ENCODE measurements at places on chromosomes 4 and X.

DNA sequence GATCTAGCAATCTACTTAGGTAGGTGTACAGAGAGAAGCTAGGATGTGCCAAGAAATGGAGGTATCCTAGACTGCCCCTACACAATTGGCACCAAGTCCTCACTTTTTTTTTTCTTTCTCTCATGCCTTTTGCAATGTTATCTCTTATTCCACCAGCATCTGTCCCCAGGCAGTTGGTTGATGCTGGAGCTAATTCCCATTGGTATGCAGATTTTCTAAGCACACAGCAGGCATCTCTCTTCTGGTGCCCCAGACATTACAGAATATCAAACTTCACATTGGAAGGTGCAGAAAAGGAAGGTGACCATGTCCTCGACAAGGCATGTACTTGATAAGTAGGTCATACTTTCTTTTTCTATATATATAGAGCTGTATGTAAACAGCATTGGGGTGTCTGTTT, 21.6 kb downstream of the LUZP4 start:
- DNase-seq, result no peak

DNA sequence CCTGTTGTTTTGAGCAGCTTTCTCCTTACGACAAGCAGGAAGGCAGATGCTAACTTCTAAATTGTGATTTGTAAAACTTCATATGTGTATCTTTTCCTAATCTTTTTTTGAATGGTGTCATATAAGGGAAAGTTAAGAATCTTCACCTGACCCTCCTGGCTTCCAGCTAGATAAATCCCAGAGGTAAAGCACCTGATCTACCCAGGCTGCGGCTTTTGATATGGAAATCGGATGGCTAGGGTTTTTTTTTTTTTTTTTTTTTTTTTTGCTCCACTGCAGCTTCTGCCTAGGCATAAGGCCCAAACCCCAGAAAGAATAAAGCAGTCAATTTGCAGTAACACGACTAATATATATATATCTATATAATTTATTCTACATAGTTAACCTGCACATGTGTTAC, 10.0 kb downstream of the MAB21L2 start:
- no peak for DNase-seq

DNA sequence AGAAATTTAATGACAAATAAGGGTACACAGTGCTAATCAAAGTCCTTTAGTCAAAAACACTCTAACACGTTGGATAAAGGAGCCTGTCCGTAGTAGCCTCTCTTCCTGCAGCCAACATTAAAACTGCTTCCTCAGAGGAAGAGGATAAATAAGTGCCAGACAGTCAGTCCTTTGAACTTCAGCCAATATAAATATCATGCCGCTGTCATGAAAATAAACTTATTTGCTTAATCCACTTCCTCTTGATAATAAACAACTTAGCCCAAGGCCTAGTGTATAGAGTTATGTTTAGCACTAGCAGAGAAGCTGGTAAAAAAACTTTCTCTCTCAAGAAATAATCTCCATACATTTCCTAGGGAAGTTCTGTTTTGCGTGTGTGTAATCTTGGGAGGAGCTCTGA, 196.7 kb downstream of the HS3ST1 start:
- no peak for DNase-seq

DNA sequence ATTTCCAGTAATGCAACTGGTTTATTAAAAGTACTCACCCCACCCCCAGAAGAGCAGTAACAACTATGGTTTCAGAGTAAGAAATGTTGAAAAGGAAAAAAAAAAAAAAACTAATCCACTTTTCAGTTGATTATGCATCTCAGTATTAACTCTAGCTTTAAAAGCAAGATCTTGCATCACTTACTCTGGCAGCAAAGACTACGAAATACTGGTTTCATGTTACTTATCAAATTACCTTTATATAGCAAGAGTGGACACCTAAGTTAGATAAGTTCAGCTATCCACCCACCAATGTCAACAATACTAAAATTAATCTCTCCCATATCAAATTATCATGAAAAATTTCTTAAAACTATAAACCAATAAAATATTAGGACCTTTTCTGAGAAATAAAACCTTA, 105.0 kb downstream of the ABCB7 start:
- no peak for DNase-seq

GRCh38 chr4:128639541-128640270, 169.8 kb upstream of the JADE1 start:
- no peak for DNase-seq

Data from nucleus accumbens (tissue), 56 donors.